ENCODE measurements at places on chromosomes 7 and 10.

GRCh38 chr10:71421075-71421434 lies 24.3 kb downstream of the CDH23 start:
- H3K27me3 ChIP-seq = peaks cover 11% of the 10 kb centered on the region
- DNase-seq = no peak
- H3K4me1 ChIP-seq = no peaks in the 10 kb centered on the region
- H3K36me3 ChIP-seq = no peaks in the 10 kb centered on the region
- no peak overlapping the region for H3K4me3 ChIP-seq

DNA sequence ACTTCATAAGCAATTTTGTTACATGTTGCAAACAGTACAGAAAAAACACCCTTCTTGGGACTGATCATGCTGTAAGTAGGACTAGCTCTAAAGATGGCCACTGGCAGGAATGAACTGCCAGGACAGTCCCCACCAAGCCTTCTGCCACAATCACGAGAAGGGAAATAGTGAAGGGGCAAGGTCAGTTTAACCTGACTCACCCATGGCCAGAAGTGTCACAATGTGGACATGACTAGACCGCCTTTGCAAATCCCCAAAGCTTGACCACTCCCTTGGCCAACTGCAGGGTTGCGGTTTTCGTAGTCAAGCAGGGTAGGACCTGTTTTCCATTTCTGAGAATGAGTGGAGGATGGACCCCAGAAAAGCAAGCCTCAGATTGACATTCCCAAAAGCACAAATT lies 19.4 kb upstream of the FRAT2 start:
- H3K36me3 ChIP-seq = peaks cover 28% of the 10 kb centered on the region
- no peak for DNase-seq
- no peak overlapping the region for H3K27ac ChIP-seq

DNA sequence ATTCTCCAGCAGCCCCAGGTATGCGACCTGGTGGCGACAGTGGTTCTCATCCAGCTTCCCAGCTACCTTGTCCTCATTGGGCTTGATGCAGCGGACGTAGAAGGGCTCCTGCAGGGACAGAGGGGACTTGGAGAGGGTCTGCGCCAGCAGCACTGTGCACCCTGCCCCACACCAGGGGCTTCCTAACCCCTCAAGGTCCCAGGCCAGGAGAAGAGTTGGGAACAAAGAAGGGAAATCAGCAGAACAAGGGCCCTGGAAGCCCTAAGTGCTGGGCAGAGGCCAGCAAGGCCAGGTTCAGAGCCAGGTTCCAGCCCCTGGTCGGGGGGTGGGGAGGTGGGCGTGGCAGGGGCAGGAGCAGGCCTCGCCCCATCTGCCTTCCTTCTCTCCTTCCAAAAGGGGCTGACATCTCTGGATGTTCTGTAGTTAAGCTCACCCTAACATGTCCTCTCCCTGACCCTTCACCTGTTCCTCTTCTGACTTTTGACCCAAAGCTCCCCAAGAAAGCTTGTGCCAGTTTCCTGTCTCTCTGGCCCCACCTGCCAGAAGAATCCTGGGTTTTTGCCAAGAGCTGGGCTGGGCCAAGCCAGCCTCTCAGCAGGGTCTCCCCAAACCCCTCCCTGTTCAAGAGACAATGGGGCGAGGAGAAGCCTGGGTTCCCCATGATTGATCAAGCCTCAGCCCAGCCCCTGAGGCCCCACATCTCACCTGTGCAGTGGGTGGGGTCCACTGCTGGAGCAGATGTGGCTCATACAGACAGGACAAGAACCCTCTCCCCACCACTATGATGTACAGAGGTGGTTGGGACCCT lies 11.9 kb downstream of the MYO1G start:
- H3K4me3 ChIP-seq = no peak overlapping the region
- DNase-seq = no peak
- H3K36me3 ChIP-seq = peaks cover 64% of the 10 kb centered on the region
- no peak overlapping the region for H3K27ac ChIP-seq
- no peaks in the 10 kb centered on the region for H3K27me3 ChIP-seq
- H3K4me1 ChIP-seq = peaks cover 12% of the 10 kb centered on the region

DNA sequence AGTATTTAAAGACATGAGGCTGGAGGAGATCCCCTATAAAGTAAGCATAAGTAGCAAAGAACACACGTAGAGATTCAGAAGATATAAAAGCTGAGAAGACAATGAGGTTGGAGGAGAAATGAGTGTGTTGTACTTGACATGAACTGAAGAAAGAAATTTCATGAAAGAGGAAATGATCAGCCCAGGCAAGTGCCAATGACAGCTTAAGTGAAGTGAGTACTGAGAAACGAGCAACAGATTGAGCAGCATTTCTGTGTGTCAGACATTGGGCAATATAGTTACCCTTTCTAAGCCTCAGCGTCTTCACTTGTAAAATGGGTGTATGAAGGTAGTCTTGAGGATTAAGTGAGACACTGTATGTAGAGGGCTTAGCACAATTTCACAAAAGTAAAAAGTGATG lies 4.8 kb upstream of the LIPA start:
- peaks cover 18% of the 10 kb centered on the region for H3K4me1 ChIP-seq
- H3K27me3 ChIP-seq = peaks cover 3% of the 10 kb centered on the region
- H3K27ac ChIP-seq = no peak overlapping the region
- peaks cover 13% of the 10 kb centered on the region for H3K36me3 ChIP-seq

GRCh38 chr7:132677918-132678317 lies 101.6 kb upstream of the PLXNA4 start:
- H3K27me3 ChIP-seq = no peaks in the 10 kb centered on the region
- no peaks in the 10 kb centered on the region for H3K4me1 ChIP-seq
- no peak overlapping the region for H3K4me3 ChIP-seq
- H3K27ac ChIP-seq = no peak overlapping the region
- H3K36me3 ChIP-seq = no peaks in the 10 kb centered on the region
- no peak for DNase-seq

- no peaks in the 10 kb centered on the region for H3K4me1 ChIP-seq
- H3K4me3 ChIP-seq = no peak overlapping the region
- no peak overlapping the region for H3K27ac ChIP-seq
- H3K36me3 ChIP-seq = peaks cover 11% of the 10 kb centered on the region
- H3K27me3 ChIP-seq = no peaks in the 10 kb centered on the region
- DNase-seq = no peak
Measured at GRCh38 chr7:131482800-131483199, 73.6 kb downstream of the PODXL start.

All from activated naive CD8-positive, alpha-beta T cell treated with anti-CD3 and anti-CD28 coated beads, Interleukin-2, amount 50 U/mL, for 24 hours (primary cell).